ENCODE measurements at places on chromosomes 3 and 15. TPM values are rescaled to one million over a fixed set of nuclear protein-coding genes. Genes with fewer than 3 reads are reported as not detected.

DNA sequence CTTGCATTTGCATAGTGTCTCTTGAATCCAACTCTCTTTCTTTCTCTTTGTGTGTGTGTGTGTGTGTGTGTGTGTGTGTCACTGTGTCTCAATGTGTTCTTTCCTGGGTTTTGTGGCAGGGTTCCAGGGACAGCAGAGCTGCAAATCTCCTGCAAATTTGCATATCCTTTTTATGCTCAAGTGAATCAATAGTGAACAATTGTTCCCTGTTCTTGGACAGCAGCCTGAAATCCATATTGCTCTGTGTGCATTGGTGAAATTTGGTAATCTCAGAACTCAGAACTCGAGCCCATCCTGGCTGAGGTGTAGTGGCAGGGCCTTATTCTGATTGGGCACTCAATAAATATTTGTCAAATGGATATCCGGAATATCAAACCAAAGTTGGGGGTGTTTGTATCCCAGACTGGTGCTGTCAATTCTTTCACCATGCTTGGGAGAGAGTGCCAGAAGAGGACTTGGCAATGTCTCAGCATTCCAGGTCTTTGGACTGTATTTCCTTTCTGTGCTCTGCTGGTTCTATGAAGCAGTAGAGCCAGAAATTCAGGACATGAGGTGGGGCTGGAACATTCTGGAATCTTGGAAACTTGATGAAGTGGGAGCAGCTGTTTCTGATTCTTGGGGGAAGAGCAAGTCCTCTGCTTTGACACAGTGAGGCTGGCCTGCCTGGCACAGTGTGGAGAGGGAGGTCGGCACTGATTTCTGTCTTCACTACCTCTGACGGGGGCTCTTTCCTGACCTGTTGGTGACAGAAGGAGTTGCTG lies 380.6 kb upstream of the C2CD4B start:
- no peaks in the 10 kb centered on the region for H3K4me1 ChIP-seq
- no peak overlapping the region for H3K4me3 ChIP-seq

Gene TMEM39A
- 46.8 TPM for total RNA-seq

- H3K4me3 ChIP-seq, result no peak overlapping the region
- no peaks in the 10 kb centered on the region for H3K4me1 ChIP-seq
- no peak for DNase-seq
- H3K27ac ChIP-seq, result no peak overlapping the region
- H3K27me3 ChIP-seq, result peaks cover 8% of the 10 kb centered on the region
These were observed 479.9 kb downstream of the OCA2 start for GRCh38 chr15:27619204-27619603.

Gene MORC1
- not detected for total RNA-seq

DNA sequence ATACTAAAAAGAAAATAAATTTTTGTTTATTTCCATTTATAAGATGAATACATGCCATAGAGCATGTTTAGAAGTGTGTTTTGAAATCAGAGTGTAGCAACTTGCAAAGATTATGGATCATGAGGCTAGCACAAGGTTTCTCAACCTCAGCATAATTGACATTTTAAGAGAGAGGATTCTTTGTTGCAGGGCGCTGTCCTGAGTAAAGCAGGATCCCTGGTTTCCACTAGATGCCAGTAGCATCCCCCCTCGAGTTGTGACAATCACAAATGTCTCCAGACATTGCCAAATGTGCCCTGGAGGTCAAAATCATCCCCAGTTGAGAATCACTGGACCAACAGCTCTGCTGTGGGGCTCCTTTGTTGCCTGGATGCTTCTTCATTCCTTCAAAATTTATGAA lies 128.5 kb upstream of the RBMS3 start:
- no peaks in the 10 kb centered on the region for H3K36me3 ChIP-seq
- H3K4me3 ChIP-seq, result no peak overlapping the region
- H3K27me3 ChIP-seq, result no peaks in the 10 kb centered on the region
- no peaks in the 10 kb centered on the region for H3K4me1 ChIP-seq

DNA sequence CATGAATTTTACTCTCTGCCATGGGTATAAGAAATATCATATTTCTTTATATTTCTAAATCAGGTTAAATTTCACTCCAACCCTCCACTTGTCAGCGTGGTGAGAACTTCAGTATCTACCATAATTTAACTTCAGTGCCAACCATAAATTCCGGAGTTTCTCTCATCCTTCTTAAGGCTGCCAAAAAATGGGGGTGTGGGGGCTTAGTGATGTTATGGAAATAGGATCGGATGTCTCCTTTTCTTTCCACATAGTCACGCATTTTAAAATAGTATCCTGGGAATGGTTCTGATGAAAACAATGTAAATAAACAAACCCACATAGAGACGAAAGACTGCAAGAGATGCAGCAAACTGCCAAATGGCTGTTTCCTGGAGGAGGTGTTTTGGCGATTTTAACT lies 12.9 kb upstream of the FAM3D start:
- H3K27me3 ChIP-seq, result peaks cover 49% of the 10 kb centered on the region
- H3K4me1 ChIP-seq, result no peaks in the 10 kb centered on the region
- H3K27ac ChIP-seq, result no peak overlapping the region

DNA sequence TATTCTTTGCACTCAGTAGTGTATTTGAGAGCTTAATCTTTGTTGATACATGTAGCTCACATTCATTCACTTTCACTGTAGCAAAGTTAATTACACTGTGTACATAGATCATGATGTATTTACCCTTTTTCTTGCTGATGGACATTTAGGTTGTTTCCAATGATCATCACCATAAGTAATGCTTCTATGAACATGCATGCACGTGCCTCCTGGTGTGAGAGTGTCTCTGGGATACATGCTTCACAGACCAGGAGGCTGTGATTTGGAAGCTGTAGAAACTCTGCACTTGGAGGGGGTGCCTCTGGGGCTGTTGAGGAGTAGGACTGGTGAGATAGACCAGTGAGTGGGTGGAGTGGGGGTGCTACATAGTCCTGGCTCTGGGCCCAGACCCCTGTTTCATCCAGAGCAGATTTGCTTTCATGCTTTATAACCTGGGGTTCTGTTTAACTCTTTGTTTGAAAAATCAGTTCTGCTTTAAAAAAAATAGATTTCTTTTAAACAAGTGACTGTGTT lies 18.2 kb upstream of the SMAD3 start:
- H3K4me3 ChIP-seq, result no peak overlapping the region
- no peaks in the 10 kb centered on the region for H3K27me3 ChIP-seq
- H3K36me3 ChIP-seq, result no peaks in the 10 kb centered on the region
- no peak overlapping the region for H3K27ac ChIP-seq
